Foreskin melanocyte (primary cell): ENCODE measurements at places on chromosomes 6 and 20.

DNA sequence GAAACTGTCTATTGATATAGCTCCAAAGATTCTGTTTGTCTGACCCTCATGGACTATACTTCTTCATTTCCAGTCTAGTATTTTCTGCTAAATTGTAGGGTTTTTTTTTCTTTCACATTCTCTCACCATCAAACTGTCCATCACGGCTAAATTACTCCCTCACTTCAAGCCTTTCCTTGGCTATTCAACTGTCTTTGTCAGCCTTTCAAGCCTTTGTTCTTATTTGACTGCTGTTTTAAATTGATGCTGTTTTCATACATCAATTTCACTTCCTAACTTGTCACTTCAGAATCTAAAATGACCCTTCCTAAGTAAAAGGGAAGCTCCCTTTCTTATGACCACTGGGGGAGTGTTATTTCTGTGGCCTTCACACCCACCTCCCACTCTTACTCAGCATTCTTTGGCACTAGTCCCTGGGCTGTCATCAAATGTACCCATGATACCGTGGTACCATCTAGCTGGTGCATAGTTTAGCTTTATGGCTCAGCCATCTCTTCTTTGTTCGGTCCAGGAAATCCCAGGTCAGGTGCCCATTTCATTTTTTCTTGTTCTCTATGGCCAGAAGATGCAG is 8.6 kb downstream of the GJA1 start:
- no peak for DNase-seq

GRCh38 chr6:101845172-101845571 is 451.7 kb downstream of the GRIK2 start:
- no peak for DNase-seq

DNA sequence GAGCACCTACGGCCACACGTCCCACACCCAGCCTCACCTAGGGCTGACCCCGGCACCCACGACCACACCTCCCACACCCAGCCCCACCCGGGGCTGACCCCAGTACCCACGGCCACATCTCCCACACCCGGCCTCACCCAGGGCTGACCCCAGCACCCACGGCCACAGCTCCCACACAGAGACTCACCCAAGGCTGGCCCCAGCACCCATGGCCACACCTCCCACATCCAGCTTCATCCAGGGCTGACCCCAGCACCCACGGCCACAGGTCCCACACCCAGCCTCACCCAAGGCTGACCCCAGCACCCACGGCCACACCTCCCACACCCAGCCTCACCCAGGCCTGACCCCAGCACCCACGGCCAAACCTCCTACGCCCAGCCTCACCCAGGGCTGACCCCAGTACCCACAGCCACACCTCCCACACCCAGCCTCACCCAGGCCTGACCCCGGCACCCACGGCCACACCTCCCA is 36.7 kb downstream of the NINL start:
- DNase-seq: no peak

DNA sequence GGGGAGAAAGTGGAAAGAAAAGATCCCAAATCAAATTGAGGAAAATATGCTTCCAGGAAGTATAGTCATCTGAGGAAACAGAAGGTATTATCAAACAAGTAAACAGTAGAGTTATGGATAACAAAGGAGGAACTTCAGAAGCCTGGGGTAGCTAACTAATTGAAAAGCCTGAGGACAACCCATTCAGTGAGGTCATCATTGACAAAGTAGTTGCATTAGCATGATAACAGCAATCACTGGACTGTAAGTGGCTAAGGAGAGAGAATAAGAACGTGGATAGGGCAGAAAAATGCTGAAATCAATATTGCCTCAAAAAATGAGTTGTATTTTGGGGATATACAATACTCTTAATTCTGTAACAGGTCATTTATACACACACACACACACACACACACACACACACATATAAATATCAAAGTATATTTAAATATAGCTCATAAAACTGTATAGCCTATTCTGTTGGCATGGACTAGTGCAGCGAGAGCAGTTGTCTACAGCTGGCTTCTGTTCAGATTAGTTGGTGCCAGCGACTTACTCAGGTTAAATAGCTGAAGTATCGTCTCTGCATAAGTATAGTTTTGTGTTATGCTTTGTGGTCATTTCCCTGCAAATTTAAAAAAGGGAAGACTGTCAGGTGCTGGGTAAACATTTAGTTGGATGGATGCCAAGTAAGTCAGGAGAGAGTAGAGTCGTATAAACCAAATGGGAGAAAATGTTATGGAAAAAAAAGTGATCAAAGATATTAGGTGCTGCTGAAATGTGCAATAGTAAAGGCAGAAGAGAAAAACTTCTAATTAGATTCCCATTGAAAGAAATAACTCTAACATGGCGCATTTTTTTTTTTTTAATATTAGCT is 33.8 kb upstream of the CTAGE9 start:
- DNase-seq: no peak

- DNase-seq: peak; percentile 44
These were observed 735.1 kb upstream of the MARCKS start for GRCh38 chr6:113122060-113122459.

DNA sequence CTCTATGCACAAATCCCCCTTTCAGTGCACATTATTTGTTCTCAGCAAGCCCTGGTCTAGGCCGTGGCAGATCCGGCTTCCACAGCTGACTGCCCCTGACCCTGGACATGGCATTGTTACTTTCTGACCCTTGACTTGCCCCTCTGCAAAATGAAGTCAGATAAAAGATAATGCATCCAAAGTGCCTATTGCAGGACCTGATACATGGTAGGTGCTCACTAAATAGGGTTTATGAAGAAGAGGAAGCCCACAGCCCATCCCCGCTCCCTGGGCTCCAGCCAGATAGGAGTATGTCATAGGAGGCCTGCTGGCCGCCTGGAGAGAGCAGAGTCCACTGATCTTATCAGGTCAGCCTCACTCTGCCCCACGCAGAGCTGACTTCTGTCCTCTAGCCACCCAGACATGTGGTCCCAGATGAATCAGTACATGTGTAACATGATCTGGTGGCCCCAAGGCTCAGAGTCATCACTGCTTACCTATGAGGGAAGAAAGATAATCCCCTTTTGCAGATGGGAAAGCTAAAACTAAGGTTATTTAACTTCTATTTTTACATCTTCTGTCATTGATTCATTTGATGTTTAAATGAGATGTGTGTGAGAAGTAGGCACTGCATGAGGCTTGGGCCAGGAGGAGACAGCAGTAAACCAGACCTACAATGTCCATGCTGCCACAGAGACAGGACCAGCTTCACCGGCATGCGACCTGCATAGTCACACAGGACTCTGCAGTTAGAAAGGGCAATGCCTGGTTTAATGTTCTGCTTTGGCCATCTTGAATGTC is 20.4 kb downstream of the MAFB start:
- no peak for DNase-seq

DNA sequence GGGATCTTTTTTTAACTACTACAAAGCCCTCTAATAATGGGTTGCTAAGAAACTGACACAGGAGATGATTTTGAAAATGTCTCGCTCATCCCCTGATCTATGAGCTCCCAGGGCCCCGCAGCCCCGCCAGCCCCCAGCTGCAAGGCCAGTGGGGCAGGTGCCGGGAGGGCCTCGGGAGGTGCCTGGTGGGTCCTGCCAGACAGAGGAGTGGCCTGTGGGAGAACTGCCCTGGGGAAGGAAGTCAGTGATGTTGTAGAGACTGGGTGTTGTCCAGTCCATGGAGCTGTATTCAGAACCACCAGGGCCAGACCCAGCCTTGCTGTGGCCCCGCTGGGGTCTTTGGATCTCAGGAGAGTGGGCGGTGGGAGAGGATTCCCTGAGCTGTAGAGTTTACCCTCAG is 258.7 kb downstream of the TAF4 start:
- DNase-seq: no peak

- DNase-seq: no peak
These were observed 93.4 kb upstream of the NXT1 start for GRCh38 chr20:23257106-23257761.

DNA sequence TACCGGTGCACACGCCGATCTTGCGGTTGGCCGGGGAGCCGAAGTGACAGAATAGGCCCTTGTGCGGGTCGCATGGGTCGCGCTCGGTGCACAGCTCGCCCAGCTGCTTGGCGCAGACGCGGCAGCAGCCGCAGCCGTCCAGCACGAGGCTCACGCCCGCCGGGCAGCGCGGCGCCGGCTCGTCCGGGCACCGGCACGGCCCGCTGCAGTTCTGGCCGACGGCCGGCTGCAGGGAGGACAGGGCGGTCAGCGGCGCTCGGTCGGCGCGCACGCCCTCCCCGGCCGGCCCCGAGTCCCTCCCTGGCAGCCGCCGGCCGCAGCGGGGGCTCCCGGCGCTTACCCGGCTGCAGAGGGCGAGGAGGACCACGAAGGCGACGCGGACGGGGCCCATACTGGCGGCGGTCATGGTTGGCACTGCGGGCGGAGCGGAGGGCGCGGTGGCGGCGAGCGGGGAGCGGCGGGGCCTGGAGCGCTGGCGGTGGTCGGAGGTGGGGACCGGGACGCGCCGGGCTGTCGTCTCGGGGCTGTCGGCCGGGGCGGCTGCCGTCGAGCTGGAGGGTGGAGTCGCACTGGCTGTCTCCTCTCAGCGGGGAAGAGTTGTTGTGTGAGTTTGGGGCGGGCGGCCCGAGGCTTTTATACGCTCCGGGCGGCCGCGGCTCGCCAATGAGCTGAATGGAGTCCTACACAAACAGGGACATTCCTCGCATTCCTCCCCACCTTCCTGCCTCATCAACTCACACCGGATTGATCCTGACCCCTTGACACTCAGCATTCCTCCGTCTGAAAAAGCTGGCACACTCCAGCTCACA is at the start of gene CCN2:
TSS of gene CCN2 (minus strand) at position 606 of the 809 bp plus-strand sequence. CDS start at position 406, 200 bp downstream.
- DNase-seq: peak; percentile 58

DNA sequence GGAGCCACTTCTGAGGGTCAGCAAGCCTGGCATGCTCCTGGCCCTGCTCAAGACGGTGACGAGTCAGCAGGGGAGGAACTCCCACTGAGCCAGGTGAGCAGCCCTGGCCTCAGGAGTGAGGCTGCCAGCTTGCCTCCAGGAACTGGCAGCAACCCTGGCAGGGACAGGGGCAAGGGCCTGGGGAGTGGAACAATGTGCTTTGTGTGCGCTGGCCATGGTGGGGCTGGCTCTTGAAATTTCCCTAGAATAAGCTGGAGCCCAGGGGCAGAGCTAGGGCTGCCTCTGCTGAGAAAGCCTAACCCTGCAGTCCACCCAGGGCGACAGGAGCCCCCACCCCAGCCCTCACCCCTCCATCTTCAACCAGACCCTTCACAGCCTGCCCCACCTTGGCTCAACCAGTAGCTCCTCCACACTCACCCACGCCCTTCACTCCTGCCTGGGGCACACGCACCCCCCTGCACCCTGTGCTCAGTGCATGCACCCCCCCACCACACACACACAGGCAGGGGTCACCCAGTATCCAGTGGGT is 88.0 kb downstream of the MRPL14 start:
- no peak for DNase-seq

DNA sequence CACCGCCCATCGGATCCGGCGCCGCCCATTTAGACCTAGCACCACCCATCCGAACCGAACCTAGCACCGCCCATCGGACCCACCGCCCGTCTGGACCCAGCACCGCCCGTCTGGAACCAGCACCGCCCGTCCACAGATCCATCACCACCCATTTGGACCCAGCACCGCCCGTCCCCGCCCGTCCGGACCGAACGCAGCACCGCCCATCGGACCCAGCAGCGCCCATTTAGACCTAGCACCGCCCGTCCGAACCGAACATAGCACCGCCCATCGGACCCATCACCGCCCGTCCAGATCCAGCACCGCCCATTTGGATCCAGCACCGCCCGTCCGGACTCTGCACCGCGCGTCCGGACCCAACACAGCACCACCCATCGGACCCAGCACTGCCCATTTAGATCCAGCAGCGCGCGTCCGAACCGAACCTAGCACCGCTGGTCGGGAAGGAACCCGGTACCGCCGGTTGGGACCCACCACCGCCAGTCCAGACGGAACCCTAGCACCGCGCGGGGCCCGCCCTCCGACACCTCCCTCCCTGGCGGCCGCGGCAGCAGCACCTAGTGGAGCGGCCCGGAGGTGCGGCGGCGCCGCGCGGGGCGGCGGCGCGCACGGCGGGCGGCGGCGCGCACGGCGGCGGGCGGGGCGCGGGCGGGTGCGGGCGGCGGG is 348 bp upstream of the AFDN start:
- no peak for DNase-seq

DNA sequence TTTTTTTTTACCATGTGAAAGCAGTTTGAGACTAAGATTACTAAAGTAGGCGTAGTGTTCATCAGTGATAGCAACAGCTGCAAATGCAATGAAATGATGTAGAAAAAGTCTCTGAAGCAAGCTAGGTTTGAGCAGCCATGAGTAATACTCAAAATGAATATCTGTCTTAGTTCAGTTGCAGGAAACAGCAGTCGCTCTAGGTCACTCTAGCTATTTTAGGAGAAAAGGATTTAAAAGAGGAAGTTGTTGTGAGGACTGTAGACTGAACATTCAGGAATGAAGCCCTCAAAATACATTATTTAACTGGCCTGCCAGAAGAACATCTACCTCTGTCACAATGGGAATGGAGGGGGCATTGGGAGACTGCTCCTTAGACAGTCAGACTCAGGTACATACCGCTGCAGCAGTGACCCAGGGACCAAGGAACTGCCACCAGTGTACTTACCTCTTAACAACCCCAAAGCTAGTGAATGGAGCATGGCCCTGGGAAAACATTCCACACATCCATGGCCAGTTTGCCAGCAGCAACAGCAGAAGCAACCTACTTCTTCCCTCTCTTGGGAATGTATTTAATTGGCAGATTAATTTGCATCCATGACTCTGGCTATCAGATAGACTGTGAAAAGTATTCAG is 243.0 kb upstream of the KHDRBS2 start:
- no peak for DNase-seq

GRCh38 chr6:28235912-28236452 is 10.9 kb downstream of the ZSCAN9 start:
- DNase-seq: no peak

- no peak for DNase-seq
These were observed 102.0 kb downstream of the BTBD3 start for GRCh38 chr20:12019715-12020114.

DNA sequence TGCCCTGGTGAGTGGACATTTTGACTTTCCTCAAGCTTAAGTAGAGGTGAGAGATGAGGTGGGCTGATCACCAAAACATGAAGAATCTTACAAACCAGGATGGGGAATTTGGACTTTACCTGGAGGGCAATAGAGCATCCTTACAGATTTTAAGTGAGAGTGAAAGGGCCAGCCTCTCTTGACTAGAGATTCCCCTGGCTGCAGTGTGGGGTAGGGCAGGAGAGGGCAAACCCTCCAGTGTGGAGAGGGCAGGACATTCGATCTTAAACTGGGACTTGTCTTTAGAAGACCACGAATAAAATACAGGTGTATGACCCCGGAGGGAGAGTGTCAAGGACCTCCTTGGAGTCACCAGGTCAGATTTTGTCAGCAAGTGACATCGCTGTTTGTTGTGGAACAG is 105.1 kb downstream of the SNAP25 start:
- no peak for DNase-seq

- DNase-seq: no peak
These were observed 143.1 kb downstream of the DTNBP1 start for GRCh38 chr6:15519681-15520080.
